ENCODE measurements at places on chromosomes 4 and X.

- no peak for DNase-seq
Observed at GRCh38 chrX:33128048-33128805, 83.1 kb downstream of the DMD start.

GRCh38 chr4:45554423-45554822 is 569.4 kb downstream of the GABRG1 start:
- DNase-seq: no peak

GRCh38 chr4:38185406-38186144 is 225.4 kb downstream of the PTTG2 start:
- DNase-seq: no peak

DNA sequence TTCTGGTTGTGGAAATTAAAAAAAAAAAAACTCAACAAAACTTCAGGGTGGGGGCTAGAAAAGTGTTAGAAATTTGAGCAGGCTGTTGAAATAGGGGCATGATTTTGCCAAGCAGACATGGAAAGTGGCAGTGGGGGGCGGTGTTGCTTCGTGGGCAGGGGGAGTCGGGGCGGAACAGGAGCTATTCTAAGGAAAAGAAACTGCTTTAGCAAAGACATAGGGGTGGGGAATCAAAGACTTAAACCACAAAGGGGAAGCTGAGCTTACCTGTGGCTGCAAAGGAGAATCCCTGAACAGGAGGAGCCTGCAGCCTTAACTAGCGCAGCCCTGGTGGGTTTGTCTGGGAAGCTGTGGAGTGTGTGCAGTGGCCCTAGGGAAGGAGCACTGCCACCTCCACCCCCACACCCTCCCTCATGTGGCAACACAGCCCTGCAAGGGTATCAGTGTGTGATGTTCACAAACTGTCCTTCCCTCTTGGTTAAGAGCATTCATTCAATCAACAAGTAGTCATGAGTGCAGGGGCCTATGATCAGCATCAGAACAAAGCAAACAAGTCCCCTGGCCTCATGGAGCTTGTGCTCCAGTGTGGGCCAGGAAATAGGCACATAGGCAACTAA is 20.5 kb downstream of the SEL1L3 start:
- DNase-seq: peak; percentile 33

DNA sequence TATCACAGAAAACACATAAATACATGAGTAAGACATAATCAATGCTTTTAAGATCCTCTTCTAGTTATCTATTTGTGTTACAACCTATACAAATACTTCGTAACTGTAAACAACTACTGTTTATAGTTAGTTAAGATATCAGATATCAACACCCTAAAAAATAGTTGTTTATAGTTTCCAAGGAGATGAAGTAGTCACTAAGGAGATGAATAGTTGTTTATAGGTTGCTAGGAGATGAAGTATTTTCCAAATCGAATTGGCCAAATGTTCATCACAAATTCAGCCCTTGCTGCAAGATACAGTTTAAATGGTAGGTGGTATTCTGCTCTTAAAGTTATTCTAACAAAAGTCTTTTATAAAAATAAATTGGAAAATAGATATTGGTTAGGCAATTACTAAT is 618.2 kb upstream of the PCDH10 start:
- DNase-seq: no peak

DNA sequence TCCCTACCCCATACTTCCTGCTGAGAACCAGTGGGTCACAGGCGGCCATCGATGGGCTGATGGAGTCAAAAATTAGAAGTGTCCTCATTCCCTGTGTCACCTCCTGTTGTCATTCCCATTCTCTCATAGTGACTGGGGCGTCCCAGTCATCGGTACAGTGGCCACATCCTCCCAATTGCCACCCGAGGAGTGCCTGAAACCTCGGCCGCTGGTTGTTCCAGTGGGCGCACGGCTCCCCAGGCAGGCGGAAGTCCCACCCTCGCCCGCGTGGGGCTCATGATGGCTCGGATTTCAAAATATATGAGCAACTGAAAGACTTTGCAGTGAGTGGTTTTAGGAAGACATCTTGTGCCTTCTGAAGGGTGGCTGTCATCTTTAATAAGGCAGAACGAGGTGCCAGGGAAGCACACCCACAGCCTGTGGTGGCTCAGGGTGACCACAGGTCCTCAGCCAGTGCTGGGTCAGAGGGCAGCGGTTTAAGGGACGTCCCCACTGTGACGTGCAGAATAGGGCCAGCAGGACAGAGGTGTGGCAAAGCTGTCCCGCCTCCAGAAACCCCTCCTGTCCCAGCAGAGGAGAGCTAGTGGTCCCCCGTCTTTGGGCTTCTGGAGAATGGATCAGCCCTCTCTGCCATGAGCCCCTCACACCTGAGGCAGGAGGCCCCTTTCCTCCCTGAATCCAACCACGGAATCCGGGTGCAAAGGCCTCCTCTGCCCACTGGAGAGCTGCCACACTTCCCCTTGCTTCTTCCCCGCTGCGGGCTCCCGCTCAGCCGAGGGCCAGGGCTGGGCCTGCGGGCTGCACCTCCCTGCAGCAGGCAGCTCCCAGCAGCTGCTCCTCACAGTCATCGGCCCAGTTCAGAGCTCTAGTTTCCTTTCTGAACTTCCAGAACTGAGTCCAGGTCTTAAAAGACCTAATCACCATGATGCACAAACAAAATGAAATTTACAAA is 90.4 kb downstream of the ABLIM2 start:
- DNase-seq: no peak

DNA sequence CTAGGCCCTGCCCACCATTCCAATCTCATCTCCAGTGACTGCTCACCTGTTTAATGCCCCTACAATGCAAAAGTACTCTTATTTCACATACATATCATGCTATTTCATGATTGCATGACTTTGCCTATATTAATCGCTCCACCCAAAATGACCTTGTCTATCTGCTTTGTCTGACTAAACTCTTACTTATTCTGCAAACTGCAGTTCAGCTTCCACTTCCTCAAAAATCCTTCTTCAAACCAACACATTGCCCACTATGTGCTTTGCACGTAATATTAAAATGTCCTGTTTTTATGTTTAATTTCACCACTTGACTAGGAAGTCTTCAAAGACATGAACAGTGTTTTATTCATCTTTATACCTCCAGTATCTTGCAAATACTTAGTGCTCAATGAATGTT is 229.6 kb downstream of the OPHN1 start:
- DNase-seq: no peak

GRCh38 chr4:11842620-11843263 is 414.0 kb upstream of the HS3ST1 start:
- no peak for DNase-seq

- no peak for DNase-seq
Observed at GRCh38 chr4:40212674-40213527, 16.1 kb downstream of the RHOH start.

DNA sequence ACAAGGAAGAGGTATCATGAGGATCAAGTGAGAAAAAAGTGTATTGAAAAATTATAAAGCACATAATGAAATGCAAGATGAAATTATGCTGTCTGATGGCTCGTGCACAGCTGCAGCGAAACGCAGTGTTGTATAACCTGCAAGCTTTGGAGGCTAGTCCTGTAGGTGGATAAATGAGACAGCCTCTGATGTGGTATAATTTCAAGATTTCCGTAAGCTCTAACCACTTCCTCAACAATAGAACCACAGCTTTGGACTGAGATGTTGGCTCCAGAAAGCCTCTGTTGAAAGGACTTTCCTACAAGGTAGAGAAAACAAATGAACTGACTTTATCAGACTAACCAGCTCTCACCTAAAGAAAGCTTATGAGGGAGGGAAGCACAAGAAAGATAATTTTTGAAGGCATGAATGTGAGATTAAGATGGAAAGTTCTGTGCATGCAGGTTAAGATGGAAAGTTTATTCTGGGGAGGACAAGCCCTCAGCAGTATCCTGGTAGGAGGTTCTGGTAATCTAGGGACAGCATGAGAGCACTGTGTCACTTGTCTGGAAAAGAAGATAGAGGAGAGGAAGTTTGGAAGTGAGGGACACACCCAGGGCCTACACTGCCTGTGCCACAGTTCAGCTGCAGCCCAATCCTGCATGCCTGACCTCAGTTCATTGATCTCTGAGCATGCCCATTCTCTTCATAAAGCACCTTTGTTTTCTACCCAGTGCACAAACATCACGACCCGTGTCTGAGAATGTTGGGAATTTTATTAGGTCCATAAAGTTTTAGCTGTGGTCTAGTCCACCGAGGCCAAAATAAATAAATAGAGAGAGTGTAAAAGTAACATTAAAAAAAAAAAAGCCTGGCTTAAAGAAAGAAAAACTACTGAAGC is 161.5 kb upstream of the SFRP2 start:
- DNase-seq: no peak

GRCh38 chrX:102976793-102977495 is 39.9 kb downstream of the RAB40AL start:
- no peak for DNase-seq

- DNase-seq: no peak
Observed at GRCh38 chrX:18534949-18535348, 109.5 kb downstream of the CDKL5 start.

GRCh38 chrX:48938721-48939425 is 18.5 kb downstream of the OTUD5 start:
- DNase-seq: peak; percentile 65

- DNase-seq: no peak
Observed at GRCh38 chr4:101864660-101865059, 74.1 kb downstream of the BANK1 start.

GRCh38 chr4:163164591-163164990 is 2.1 kb downstream of the NAF1 start:
- no peak for DNase-seq

GRCh38 chrX:49956313-49956712 is 33.9 kb downstream of the CLCN5 start:
- no peak for DNase-seq

GRCh38 chr4:113170805-113171468 is 121.5 kb downstream of the ANK2 start:
- no peak for DNase-seq

- no peak for DNase-seq
Observed at GRCh38 chr4:41454423-41454822, 83.5 kb upstream of the LIMCH1 start.

DNA sequence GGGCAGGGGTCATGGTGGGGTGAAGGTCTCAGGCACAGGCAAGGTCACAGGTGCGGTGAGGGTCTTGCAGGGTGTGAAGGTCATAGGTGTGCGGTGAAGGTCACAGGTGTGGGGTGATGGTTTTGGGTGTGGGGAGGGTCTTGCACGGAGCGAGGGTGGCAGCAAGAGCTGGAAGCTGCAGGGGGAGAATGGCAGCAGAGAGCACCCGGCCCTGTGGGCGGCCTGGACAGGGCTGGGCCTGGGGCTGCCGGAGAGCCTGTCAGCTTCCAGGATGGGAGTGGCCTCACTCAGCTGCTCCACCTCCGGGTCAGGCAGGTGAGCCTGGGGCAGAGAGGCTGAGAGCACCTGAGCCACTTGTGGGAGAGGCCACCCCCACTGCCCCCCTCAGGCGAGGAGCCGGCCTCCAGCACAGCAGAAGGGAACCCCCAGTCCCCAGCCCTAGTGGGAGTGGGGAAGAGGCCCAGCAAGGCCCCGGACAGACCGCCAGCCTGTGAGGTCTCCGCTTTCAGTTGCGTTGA is 1.5 kb downstream of the MSANTD1 start:
- no peak for DNase-seq
